ENCODE measurements at places on chromosomes 6 and 20.

DNA sequence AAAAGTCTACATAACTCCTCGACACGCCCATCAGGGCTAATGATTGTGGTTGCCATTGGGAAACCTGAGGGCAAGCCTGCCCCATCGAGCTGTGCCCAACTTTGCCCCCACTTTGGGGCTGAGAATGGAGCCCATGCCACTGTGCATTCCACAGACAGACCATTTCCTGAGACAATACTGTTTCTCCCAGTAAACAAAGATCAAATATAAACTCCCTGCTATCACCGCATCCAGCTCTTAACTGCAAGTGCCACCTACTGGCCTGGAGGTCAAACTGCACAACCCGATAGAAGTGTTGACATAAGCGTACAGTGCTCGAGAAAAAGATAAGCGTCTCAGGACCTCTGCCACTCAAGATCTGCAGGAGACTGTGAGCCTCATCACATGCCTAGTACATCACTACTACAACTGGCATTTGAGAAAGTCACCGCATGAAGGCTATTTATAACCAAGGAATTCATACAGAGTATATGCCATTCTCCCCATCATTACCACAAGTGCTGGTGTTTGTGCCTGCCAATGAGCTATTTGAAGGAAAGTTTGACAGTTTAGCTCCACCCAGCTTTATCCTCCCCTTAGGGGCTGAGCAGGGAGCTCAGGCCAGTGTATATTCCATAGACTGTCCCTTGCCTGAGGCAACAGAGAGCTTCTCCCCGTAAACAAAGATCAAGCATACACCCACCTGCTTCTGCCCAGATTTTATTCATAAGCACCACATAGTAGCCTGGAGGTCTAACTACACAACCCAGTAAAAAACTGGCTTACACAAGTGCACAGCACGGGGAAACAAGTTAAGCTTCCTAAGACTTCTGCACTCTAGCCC lies 4.5 kb upstream of the DEFB126 start:
- DNase-seq = no peak

- DNase-seq = no peak
Measured at GRCh38 chr6:89281779-89282246, 33.3 kb downstream of the GABRR2 start.

- DNase-seq = no peak
Measured at GRCh38 chr6:20463396-20463795, 61.7 kb downstream of the E2F3 start.

DNA sequence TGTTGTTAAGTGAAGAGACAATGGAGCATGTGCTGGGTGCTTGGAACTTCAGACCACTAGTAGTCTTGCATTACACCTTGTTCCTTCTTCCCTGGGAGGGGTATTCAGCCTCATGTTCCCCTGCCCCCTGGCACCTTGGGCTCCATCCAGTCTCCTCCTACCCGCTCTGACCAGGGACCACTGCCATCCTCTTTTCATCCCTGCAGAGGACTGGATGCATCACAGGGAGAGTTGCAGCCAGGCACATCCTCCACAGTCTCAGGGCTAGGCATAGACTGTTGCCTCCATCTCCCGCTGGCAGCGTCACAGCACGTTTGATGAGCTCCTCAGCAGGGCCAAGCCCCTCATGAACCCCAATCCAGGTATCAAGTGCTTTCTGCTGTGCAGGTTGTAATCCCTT lies 1.3 kb upstream of the TAAR8 start:
- DNase-seq = no peak

GRCh38 chr20:23048283-23049200 lies 930 bp downstream of the THBD start:
- no peak for DNase-seq

- DNase-seq = no peak
Measured at GRCh38 chr6:106206905-106207304, 118.7 kb downstream of the ATG5 start.

DNA sequence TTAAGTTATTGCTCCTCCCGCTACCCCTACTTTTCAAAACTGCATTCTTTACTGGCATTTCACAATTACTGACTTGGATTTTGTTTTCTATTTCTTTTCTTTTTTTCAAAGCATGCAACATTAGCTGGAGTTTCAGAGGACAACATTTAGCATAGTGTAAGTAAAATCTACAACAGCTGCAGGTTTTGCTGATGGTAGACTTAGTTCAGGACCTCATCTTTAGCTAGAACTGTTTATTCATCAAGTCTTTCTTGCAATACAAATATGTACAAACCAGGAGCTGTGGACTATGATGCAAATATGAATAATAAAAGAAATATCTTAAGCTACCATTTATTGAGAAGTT lies 728 bp upstream of the CEP162 start:
- DNase-seq = no peak

- no peak for DNase-seq
Measured at GRCh38 chr6:166168616-166169548, 1.2 kb upstream of the TBXT start.

DNA sequence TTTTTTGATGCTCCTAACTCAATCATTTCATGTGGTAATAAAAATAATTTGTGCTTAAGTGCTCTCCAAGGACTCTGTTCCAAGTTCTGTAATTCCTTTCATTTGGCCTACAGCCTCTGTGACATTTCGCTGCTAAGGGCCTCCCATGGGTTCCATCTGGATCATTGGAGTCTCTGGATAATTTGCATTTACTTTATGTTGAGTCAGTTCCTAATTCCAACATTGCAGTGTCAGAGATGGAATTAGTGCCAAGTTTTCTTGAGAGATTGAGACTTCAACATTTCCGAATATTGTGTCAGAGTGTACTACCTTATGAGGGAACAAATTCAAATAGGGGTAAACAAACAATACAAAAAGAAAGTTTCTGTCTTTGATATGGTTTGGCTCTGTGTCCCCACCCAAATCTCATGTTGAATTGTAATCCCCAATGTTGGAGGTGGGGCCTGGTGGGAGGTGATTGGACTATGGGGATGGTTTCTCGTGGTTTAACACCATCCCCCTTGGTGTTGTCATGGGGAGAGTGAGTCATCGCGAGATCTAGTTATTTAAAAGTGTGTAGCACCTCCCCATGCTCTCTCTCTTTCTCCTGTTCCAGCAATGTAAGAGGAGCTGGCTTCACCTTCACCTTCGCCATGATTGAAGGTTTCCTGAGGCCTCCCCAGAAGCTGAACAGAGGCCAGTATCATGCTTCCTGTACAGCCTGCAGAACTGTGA lies 244.1 kb upstream of the TBX18 start:
- no peak for DNase-seq

GRCh38 chr20:10061641-10062040 lies 26.9 kb downstream of the ANKEF1 start:
- DNase-seq = no peak

GRCh38 chr20:46702447-46703203 lies 6.8 kb upstream of the SLC2A10 start:
- DNase-seq = no peak

DNA sequence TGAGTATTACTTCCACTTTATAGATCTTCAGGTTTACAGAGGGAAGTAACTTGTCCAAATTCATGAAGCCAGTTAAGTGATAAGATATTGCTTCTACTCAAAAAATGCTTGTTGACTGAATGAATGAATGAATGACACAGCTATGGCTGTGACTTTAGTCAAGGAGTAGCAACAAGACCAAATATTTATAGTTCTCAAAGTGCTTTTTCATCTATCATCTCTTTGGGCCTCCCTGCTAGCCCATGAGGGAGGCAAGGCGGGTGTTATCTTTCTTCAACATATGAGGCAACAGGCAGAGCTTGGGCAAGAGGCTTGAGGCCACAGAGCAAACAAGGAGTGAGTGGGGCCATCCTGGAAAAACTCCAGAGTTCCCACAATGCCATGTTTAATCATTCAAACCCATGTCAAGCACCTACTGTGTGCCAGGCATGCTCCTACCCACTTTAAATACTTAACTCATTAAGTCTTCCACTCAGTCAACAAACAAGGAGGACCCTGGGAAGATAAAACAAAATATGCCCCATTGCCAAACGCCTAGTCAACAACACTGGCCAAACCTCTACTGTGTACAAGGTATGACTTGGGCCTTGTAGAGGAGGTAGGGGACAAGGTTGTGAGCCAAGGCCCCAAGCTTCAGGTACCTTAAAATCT lies 15.9 kb downstream of the BCL2L1 start:
- DNase-seq = no peak
